ENCODE measurements at places on chromosomes 5 and 9.

DNA sequence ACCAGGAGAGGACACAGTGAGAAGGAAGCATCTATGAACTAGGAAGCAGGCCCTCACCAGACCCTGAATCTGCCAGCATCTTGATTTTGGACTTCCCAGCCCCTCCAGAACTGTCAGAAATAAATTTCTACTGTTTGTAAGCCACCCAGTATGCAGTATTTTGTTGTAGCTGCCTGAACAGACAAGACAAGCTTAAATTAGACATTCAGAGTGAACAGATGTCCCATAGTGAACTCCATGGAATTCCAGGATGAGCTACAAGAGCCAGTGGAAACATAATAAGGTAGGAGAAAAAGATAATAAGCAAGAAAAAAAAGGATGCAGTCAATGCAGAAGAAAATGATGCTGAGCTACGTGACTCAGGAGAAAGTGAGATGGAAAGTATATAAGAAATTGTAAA, 47.8 kb upstream of the MAMDC2 start:
- DNase-seq: no peak

DNA sequence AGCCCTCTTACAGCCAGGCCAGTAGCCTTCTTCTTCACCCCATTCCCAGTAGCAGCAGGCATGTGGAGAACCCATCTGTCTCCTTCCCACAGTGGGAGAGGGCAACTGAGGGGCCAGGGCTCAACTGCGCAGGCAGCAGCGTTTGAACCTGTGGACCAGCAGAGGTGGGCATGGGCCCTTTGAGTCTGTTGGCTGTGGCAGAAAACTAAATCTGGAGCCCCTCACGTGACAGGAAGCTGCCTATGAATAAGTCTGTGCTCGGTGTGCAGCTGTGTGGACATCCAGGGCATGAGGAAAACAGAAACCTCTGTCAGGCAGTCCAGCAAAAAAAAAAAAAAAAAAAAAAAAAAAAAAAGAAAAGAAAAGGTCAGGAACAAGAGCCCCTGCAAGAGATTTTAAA, 189.2 kb upstream of the NR3C1 start:
- no peak for DNase-seq

- DNase-seq: no peak
These were observed 136.6 kb upstream of the TNC start for GRCh38 chr9:115254287-115255180.

DNA sequence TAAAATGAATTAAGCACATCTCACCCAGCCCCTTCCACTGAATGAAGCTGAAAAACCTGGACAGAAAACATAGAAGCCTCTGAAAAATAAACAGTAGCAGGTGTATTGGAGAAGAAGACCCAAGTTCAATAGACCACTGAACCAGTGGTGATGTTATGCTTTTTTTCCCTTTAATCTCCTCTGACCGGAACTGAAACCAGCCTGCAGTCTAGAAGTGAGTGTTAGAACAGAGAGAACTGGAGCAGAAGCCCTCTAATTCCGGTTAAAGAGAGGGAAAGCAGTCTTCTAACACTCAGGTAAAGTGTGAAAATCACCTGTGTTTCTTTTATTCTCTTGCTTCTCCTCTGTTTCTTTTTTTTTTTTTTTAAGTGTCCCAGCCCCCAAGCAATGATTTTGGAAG, 83.5 kb upstream of the CCL21 start:
- DNase-seq: no peak
